Bronchus fibroblast of lung (primary cell): ENCODE measurements at places on chromosomes 7 and 10. TPM values are rescaled to one million over a fixed set of nuclear protein-coding genes. Genes with fewer than 3 reads are reported as not detected.

GPR22 gene
- total RNA-seq, result not detected in 2 replicates

PRSS2 gene
- total RNA-seq, result 0.15 and 0.34 TPM in 2 replicates

LEP gene
- not detected in 2 replicates for total RNA-seq

GPNMB gene
- total RNA-seq, result 13.8 and 14.7 TPM in 2 replicates

HTR5A gene
- total RNA-seq, result not detected in 2 replicates

TUBAL3 gene
- not detected in 2 replicates for total RNA-seq

CCT6A gene
- total RNA-seq, result 153 and 157 TPM in 2 replicates

MCM10 gene
- total RNA-seq, result 11.1 and 14.6 TPM in 2 replicates
